ENCODE measurements at places on chromosomes 6 and 20.

DNA sequence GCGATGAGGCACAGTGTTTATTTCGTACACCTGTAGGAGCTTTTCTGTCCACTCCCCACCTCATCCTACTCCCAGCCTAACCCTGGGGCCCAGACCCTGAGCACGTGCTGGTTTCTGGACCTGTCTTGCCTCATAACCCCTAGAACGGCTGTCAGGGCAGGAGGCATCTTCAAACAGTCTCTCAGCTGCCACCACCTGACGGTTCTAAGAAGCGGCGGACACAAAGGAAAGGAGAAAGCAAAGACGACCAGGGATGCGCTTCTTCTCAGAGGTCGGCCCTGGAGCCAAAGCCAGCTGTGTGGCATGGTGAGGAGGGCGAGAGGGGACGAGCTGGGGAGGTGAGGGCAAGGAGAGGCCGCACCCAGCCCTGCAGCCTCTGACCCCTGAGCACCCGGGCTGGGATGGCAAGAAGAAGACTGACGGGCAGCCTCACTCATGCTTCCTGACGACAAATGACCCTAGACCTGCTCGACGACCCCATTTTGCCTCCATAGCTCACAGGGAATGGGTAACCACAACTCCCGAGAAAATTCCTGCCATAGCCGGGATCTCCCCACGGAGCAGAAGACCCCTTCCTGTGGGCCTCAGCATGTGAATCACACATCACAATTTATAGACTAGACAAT lies 62.1 kb downstream of the WDR27 start:
- no peak for DNase-seq

DNA sequence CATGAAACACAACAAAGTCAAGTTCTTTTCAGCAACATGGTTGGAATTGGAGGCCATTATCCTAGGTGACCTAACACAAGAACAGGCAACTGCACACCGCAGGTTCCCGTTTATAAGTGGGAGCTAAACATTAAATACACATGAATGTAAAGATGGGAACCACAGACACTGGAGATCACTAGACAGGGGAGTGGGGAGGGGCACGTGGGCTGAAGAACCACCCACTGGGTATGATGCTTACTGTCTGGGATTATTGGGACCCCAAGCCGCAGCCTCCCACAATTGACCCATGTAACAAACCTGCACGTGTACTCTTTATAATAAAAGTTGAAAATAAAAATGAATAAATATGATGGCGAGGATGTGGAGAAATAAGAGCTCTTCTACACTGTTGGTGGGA lies 8.6 kb upstream of the RAET1G start:
- no peak for DNase-seq

GRCh38 chr6:43746613-43747102 lies 23.4 kb upstream of the VEGFA start:
- DNase-seq, result no peak

- DNase-seq, result no peak
Observed at GRCh38 chr6:36685926-36686667, 7.6 kb downstream of the CDKN1A start.

GRCh38 chr6:11622156-11622555 lies 84.6 kb downstream of the TMEM170B start:
- DNase-seq, result no peak

GRCh38 chr20:3825526-3825925 lies 5.2 kb downstream of the AP5S1 start:
- DNase-seq, result no peak

DNA sequence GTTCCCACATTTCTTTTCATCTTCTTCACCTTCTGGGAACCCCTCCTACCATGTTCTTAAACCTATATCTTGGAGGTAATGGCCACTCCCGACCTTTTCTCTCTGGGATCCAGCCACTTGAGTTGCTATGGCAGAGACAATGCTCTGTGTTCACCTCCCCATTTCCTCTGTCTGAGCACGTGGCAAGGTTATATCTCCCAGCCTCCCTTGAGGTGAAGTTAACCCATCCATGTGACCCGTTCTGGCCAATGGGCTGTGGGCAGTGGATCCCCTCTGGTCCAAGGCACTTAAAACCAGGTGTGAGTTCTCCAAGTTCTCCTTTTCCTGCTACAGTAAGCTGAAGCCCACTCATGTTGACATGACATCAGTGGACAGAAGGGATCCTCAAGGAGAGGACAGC lies 261.4 kb downstream of the LRFN2 start:
- DNase-seq, result no peak

GRCh38 chr6:56003616-56004015 lies 128.2 kb upstream of the BMP5 start:
- no peak for DNase-seq

DNA sequence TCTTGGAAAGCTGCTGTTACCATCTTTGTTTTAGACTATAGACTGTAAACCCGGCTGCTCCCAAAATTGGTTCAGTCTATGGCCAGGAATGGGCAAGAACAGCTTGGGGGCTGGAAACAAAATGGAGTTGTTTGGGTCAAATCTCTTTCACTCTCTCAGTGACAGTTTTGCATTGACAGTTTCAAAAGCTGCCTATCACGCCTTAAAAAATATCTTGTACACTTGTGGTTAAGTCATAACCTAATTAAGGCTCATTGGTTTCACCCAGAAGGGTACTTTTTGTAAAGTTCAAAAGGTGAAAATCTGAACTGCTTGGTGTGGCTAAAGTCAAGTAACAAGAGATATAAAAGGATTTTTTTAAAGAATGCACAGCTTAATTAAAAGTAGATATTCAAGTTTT lies 76.1 kb upstream of the PRL start:
- no peak for DNase-seq

GRCh38 chr6:81816380-81816779 lies 63.9 kb upstream of the TENT5A start:
- DNase-seq, result no peak

DNA sequence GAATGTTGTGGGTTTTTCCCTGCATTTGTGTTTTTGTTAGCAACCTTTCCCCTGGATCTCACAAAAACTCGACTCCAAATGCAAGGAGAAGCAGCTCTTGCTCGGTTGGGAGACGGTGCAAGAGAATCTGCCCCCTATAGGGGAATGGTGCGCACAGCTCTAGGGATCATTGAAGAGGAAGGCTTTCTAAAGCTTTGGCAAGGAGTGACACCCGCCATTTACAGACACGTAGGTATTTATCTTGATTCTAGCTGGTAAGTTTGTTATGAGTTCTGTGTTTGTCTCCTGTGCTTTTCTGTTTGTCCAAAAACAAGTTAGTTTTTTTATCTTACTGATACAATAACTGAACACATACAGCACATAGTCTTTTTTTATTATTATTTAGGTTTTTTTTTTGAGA lies 3.0 kb downstream of the SLC25A27 start:
- no peak for DNase-seq

GRCh38 chr20:21053002-21053762 lies 53.0 kb downstream of the LINC00237 start:
- DNase-seq, result no peak

DNA sequence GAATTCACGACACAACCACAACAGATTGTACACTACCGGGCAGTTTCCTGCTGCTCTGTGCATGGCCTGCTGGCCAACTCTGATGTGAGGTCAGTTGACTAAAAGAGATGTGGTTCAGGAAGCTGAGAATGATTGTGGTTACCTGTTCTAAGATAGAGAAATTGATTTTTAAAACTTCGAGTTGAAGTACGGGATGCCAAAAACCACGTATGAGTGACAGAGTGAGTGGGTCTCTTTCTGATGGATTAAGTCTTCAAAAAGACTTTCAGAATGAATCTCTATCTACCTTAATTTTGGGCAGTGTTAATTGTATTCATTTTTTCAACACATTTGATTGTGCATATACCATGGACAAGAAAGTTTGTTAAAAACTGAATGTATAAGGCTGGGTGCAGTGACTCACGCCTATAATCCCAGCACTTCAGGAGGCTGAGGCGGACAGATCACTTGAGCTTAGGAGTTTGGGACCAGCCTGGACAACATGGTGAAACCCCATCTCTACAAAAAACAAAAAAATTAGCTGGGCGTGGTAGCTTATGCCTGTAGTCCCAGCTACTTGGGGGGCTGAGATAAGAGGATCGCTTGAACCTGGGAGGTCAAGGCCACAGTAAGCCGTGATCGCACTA lies 121.2 kb downstream of the SGK1 start:
- no peak for DNase-seq

- no peak for DNase-seq
Observed at GRCh38 chr6:16630026-16630643, 131.1 kb downstream of the ATXN1 start.

DNA sequence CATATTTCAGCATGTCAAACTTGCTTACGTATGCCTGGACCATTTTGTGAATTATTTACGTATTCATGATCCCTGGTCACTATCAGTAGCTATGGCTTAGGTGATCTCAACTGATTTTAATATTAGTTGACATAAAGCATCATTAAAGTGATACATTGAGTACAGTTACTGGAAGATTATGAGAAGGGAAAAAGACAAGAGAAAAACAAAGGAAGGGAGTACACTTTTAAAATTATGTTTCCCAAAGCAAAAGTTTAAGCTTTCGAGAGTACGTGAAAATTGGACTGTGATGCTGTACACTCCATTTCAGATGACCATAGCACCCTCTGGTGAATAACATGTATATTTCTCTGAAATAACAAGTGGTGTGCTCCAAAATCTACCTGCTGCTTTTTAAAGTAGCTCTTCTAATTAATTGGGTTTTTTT lies 215.0 kb upstream of the HSF2 start:
- no peak for DNase-seq

DNA sequence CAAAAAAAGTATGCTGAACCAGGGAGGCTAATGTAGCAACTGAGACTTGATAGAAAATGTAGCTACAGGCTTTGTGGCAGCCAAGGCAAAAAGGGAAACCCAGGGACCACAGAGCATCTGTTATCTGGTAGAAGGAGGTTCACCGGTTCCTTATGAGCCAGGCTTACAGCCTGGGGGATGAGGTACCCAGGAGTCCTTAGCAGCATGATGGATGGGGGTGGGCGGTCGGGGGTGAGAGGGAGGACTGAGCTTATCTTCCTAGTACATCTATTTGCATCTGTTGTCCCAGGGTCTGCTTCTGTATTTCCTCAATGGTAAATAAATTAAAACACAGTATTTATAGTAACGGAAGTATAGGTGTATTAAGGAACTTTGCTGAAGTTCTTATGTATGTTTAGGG lies 1.1 kb upstream of the GDAP1L1 start:
- no peak for DNase-seq

GRCh38 chr6:13190376-13190775 lies 138.0 kb downstream of the TBC1D7 start:
- DNase-seq, result no peak

GRCh38 chr6:117425431-117426153 lies at the start of gene ROS1:
Gene ROS1 (minus strand): TSS chr6:117425942. CDS start chr6:117425656, 286 bp downstream.
- DNase-seq, result peak; percentile 7

GRCh38 chr20:57651881-57652605 lies 31.8 kb upstream of the ZBP1 start:
- no peak for DNase-seq

DNA sequence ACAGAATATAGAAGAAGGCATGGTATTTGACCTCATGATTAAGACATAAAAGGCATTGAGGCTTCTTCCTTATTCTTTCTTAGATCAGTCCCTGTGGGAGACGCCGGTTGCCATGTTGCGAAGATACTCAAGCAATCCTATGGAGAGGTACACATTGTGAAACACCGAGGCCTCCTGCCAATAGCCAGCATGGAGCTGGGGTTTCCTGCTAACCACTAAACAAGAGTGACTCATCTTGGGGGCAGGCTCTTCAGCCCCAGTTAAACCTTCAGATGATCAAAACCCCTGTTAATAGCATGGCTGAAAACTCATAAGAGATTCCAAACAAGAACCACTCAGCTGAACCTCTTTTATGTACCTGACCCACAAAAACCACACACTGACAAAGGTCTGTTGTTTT lies 478.8 kb downstream of the CD83 start:
- DNase-seq, result no peak

- no peak for DNase-seq
Observed at GRCh38 chr6:162854734-162855191, 127.0 kb downstream of the PACRG start.

- DNase-seq, result no peak
Observed at GRCh38 chr6:14333556-14334305, 216.2 kb downstream of the CD83 start.

DNA sequence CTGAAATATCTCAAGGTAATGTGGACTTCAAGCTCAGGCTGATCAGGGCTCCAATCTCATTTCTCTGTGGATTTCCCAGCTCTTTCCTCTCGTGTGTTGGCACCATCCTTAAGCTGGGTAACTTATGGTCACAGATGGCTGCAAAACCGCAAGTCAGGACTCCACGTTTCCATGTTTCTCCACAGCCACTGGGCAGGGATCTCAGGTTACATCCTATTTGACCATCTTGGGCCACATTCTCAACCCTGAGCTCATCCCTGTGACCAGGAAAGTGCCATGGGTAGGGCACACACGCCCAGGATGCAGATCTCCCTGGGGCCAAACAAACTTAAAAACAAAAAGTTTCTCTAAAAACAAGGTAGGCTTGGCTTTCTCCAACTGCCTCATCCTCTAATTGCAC lies 15.4 kb downstream of the RPS6KA2 start:
- DNase-seq, result no peak

- DNase-seq, result no peak
Observed at GRCh38 chr6:165586706-165587105, 76.3 kb downstream of the PDE10A start.

DNA sequence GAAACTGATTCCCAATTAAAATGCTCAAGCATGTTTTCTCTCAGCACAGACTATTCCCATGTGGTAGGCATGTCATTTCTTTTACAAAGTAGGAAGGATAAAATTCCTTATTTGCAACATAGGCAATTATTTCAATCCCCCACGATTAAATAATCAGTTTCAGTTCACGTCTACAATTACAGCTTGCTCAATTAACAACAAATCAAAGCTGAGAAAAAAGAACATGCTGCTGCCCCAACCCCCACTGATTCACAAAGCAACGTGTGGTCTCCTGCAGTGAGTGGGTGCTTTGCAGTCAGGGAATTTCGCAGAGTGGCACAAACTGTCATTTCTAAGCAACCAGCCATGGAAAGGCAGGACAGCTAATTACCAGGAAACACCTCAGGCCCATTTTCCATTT lies 17.0 kb downstream of the RNASET2 start:
- DNase-seq, result no peak

- no peak for DNase-seq
Observed at GRCh38 chr6:148375401-148375800, 32.8 kb downstream of the SASH1 start.

- no peak for DNase-seq
Observed at GRCh38 chr20:31712564-31713311, 9.9 kb downstream of the BCL2L1 start.

GRCh38 chr20:34862724-34863123 lies 9.9 kb downstream of the GGT7 start:
- DNase-seq, result no peak

DNA sequence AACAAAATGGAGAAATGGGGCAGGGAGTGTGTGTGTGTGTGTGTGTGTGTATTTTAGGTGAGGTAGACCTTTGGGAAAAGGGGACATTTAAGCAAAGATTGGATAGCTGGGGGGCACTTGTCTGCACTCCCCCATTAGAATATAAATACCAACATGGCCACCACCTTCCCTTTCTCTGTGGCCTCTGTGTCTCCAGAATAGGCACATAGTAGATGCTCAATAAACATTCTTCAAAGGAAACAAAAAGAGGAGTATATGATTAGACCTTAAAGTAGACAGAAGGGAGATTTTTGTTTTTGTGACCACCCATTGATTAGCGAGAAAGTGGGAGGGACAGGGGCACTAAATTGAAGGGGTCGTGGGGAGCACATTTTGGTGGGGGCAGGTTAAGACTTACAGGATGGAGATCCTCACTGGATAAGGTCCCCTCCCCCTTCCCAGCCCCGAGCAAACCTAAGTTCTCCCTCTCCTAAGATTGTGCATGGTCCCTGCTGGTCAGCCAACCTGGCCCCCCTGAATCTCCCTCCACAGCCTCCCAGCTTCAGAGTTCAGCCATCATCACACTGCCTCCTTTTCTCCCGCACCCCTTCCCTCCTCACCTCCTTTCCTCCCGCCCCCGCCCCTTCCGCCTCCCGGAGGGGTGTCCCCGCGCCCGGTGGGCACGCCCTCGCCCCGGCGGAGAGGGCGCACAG lies 514 bp upstream of the TSHZ2 start:
- DNase-seq, result no peak
